ENCODE measurements at places on chromosomes 1 and 21. TPM values are rescaled to one million over a fixed set of nuclear protein-coding genes. Genes with fewer than 3 reads are reported as not detected.

GRCh38 chr1:57866998-57867397 lies 443.1 kb upstream of the DAB1 start:
- no peak for DNase-seq

DNA sequence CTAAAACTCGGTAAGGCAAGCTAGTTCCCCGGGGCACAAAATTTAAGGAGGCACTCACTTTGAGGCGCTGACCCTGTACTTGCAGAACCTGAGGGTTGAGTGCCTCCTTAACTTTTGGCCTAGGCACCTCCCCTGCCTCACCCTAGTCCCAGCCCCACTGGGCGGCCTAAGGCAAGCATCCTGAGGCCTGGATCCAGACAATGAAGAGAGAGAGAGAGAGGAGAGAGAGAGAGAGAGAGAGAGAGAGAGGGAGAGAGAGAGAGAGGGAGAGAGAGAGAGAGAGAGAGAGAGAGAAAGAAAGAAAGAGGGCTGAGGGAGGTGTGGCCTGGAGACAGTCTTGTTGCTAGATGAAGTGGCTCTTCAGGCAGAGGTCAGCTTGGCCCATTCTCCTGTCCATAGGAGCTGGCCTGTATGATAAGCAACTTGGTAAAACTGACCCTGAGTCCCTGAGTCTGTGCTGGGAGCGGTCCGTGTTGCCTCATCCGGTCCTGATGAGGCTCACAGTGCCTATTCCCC lies 7.4 kb upstream of the LRRN2 start:
- no peak for DNase-seq

- no peak for DNase-seq
Observed at GRCh38 chr1:182453631-182454030, 3.7 kb downstream of the RGSL1 start.

The SERPINC1 gene
- total RNA-seq, result not detected

DNA sequence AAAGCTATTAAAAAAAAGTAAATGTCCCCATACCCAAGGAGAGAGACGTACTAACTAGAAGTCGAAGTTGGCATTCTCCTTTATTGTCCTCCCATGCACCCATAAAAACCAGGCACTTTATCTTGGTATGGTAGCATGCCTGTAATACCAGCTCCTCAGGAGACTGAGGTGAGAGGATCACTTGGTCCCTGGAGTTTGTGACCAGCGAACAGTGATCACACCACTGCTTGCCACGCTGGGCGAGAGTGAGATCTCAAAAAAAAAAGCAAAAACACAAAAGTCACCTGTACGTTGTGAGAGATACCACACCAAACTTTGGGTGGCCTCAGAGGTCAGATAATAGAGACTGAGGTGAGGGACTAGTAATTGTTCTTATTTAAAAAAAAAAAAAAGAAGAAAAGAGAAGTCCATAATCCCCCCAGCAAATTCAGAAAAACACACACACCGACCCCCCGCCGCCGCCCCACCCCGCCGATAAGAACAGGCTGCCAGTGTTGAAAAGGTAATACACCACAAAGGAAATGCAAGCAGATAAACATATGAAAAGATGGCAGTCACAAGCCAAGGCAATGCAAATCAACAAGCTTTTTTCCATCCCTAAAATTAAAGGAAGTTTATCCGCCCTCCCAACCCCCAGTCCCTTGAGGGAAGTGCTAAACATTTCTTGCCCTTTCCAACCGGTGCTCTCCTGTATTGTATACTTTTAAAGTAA lies 3.6 kb downstream of the L1TD1 start:
- DNase-seq, result no peak

GRCh38 chr1:119611701-119612113 lies 36.4 kb downstream of the ZNF697 start:
- DNase-seq, result peak; percentile 89

The TMCC2 gene
- 0.96 TPM for total RNA-seq

GRCh38 chr1:165683848-165684485 lies 14.4 kb downstream of the ALDH9A1 start:
- no peak for DNase-seq

DNA sequence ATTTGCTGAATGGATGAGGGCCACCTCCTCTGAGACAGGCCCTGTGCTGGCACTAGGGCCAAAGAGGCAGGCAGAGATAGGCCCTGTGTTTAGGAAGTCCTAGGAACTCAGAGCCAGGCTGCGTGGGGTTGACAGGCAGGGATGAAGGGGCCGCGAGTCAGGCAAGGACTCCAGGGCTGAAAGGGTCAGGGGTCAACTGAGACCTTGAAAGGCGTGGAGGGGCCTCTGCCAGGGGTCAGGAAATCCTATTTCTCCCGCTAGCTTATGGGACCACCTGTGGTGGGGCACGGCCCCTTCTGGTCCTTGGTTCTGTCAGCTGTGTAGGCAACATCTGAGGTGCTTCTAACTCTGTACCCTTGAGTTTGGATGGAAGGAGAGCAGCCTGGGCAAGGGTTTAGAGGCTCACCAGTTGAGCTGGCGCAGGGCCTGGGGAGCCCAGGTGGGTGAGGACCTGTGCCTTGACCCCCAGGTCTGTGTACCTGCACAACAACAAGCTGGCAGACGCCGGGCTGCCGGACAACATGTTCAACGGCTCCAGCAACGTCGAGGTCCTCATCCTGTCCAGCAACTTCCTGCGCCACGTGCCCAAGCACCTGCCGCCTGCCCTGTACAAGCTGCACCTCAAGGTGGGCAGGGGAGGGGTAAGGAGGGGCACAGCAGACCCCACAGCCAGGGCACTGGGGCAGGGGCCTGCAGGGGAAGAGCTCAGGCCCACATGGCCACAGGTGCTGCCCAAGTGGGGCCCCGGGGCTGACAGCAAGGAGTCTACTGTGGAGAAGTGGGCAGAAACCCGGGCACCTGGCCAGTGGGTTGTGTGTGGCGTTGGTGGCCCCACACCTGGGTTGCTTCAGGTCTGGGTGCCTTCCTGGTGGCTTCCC lies 14.9 kb downstream of the PODN start:
- DNase-seq, result no peak

DNA sequence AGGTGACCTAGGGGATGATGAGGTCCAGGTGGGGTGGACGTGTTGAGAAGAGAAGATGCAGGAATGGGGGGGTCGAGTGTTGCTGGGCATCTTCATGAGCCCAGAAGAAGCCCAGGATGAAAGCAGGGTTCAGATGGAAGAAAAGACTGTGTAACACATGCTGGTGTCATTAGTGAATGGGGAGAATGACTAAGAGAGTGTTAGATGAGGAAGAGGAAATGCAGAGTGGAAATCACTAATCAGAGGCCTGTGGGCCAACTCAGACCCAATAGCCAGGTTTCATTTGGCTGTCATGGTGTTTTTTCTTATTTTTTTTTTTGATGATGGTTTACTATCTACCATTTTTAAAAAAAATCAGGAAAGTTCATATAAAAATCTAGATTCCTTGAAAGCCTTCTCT lies 180.8 kb upstream of the CAMK1G start:
- no peak for DNase-seq

DNA sequence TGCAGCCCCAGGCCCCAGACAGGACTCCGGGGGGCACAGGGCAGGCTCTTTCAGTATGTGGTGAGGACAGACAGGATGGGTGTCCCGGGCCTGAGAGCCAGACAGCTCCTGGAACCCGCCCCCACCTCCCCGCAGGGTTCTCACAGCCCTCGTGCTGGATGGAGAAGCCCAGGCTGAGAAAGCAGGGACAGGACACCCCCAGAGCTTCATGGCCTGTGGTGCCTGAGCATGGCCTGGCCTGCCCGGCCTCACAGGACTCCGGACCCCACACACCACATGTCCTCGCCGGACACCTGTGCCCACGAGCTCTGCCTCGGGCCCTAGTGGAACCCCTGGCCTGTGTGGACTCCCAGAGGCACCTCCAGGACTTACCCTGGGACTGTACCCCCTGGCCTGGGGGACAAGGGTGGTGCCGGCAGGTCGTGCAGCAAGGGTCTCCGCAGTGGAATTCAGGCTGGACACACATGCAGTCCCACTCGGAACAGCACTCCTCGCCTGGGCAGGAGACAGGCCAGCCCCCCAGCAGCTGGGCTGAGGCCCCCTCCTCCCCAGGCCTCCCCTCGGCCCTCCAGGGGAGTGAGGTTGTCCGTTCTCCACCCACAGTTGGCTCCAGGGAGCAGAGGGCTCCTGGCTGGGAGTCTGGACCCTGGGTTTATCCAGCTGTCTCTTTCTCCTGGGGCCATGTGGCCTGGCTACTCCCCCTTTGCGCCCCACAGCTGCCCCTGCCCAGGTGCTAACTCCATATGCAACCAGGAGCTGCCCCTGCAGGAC lies 1.2 kb downstream of the TNFRSF18 start:
- no peak for DNase-seq

GRCh38 chr1:208235982-208236761 lies 8.0 kb downstream of the PLXNA2 start:
- no peak for DNase-seq

Data from omental fat pad (tissue), 4 donors.